Left cardiac atrium (tissue), 4 donors: ENCODE measurements at places on chromosomes 5 and 9.
A peak's percentile ranks its signal among the peaks of the same experiment; 100 is the strongest.

DNA sequence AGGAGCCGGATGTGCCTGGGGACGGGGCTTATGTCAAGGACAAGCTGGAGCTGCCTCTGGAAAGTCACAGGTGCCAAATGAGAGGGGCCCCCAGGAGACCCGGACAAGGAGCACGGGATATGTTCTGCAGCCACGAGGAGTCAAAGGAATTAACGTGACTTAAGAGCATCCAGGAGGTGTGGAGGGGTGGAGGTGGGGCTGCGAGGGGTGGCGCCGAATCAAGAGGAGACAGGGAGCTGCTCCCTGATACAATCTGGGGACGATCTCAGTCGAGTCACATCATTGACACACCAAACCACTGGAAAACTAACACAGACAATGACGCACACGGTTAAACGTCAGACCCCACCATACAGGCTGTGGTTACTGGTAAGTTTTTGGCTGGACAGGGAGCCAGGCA, 10.4 kb downstream of the CCDC127 start:
- no peak for DNase-seq

DNA sequence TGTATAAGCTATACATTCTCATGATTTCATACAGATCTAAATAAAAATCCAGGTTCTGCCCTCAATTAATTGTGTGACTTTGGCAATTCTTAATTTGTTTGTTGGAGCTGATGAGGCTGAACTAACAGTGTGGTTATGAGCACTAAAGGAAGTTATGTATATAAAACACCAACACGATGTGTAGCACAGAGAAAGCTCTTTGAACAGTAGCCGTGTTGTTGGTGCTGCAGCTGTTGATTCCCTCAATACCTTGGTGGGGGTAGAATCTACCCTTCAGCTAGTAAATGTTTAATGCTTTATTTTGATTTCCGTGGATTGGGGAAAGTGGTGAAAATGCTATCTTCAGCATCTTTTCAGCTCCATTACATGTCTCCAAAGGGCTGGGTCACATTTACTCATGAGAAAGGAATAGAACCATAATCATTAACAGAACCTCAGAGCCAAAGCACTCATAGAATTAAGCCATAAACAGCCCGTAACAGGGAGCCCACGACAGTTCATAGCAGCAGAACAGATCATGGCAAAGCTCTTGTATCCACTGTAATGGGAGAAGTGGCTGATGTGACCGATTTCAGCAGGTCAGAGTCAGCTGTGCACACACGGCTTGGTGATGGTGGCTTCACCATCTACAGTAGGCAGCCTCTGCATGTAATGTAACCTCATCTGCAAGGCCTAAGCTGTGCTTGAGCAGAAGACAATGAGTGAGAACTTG, 332.7 kb downstream of the DIRAS2 start:
- DNase-seq: no peak

DNA sequence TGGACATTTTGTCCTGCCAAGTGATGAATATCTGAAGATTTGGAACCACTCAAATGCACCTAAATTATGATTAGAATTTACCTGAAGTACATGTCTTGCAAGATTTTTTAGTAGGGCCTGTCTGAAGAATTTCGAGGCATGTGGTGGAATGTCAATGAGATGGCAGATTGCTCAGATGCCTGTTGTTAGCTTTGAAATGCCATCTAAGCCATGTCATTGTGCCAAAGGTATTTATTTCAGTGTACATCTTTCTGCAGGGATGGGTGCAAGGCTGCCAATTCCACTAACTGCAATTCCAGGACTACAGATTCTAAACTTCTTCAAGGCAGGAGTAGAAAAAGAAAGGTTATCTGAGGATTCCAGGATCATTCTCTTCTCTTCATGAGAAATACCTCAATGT, 9.1 kb upstream of the GNAQ start:
- DNase-seq: no peak

DNA sequence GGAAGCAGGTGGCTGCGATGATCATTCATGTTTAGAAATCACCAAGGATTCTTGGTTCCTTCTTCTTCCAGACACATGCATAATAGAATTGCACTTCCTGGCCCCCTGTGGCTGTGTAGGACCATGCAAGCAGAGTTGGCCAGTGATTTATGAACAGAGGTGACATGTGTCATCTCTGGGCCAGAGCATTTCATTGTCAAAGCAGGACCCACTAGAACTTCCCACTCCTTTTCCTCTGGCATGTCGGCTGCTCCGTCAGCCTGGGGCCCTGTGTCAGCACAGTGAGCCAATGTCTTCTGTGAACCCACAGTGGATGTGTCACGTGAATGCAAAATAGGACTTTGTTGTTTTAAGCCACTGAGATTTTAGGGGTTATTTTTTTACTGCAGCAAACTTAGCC, 59.2 kb downstream of the HSD17B3 start:
- no peak for DNase-seq

DNA sequence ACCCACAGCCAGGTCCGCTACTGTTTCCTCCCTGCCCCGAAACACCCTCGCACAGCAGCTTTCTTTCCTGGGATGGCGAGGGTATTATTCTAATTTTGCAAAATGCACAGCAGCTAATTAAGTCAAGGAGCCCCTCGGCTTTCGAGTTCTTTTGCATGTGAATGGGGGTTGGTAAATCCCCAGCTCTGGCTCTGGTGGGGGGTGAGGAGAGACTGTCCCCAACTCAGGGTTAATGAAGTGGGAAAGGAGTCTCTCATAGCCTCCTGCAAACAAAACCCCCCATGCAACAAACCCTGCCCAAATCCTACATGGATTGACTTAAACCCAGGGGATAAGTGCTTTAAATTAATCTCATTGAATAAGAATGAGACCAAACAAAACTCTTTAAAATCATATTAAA, 8.8 kb downstream of the BARHL1 start:
- DNase-seq: no peak

DNA sequence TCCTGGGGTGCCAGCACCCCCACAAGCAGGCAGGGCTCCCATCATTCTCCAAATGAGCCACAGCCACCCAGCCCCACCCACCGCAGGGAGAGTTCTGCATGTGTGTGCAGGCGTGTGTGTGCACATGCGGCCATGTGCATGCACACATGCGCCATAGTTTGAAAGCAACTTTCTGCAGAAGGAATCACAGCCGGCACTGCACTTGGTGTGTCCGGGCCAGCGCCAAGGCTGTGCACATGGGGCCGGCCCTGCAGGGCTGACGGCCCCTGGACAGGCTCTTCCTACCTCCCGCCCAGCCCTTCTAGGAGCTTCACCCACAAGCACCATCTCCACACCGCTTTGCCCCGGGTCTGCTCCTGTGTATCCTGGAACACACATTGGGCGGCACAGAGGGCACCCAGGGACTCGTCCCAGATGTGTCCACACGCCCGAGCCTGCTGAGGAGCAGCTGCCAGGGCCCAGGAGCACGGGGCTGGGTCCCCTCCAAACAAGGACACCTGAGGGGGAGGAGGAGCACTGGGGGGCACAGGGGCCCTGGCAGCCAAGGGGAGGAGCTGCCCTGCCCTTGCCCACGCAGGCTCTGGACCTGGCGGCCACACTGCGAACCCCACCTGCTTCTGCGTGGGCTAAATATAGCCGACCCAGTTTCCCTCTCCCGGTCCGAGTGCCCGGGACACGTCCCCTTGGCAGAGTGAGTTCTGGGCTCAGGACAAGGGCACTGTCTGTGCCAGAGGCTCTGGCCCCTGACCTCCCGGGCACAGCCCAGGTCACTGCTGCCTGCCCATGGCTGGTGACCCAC, 19.1 kb downstream of the TPPP start:
- DNase-seq: peak; percentile 29

DNA sequence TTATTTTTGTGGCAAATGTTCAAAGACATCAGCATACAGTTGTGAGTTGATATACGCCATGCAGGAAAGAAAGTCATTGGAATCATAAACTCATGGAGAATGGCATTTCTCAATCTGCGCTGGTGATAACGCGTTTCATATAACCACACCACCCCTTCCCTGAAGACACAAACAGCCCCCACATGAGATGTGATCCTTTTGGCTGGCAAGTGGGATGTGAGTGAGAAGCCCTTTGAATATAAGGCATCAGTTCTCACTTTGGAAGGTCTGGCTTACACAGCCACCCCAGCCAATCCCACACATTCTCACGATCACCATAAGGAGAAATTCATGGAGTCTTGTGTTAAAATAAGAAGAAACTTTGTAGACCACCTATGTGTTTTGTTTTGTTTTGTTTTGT, 725.0 kb downstream of the PRELID2 start:
- DNase-seq: no peak

GRCh38 chr5:181020688-181021087, 19.4 kb upstream of the BTNL9 start:
- no peak for DNase-seq

DNA sequence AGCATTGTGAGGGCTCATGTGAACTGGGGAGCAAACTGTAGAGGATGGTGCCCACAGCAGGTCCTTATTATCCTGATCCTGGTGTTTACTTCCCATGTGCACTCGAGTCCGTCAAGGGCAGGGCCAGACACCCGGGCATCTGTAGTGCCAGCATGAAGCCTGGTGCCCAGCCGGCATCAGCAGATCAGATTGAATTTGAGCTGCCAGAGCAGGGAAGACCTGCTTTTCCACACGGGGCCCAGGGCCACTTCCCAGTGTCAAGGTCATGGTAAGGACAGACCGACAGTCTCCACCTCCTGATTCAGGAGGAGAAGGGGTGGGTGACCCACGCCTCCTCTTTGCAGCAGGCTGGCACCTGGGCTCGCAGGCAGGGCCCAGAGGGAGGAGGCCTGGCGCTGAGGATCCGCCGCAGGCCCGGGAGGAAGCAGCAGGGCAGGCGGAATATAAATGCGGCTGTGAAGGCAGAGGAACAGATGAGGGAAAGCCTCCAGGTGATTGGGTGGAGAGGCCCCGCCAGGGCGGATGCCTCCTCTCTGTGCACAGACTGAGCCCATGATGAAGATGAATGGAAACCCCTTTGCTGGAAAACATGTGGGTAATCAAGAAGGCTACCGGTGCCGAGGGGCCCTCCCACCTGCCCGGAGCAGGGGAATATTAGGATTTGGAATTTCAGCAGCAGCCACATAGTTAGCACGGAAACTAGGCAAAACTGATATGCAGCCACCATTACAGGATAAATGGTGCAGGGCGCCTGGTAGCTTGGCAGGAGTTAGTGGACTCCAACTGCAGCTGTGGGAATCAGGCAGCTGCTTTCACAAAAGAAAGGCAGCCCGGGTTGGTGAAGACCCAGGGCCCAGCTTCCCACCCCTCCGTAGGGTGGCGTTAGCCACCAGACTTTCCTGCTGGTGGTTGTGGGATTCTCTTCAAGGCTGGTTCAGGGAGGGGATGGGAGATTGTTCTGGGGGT, 114.9 kb downstream of the GAPVD1 start:
- peak; percentile 14 for DNase-seq

DNA sequence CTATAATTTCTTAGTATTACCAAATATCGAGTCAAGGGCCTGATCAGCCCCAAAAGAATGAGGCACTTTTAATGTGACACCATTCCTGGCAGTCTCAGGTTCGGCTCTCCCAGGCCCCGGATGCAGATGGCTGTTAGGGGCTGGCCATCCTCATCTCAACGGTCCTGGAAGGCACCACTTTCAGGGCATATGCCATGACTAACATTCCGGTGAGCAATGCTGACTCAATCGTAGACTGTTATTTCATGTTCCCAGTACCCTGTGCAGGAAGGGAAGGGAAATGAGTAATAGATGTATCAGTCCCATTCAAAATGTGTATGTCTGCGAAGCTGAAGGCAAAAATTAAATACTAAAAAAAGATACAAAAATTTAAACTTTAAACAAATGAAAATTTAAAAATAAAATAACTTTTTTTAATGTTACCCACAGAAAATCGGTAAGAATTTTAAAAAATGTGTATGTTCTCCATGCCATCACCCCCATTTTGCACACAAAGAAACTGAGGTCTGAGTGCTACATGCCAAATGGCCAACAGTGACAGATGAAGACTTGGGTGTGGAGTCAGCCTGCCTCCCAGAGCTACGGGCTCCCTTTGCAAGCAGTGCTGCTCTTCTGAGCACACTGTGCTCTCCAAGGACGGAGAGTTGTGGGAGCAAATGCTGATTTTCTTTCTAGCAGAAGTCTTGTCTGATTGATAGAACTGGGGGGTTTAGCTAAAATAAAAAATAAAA, 79.0 kb downstream of the GLDC start:
- DNase-seq: peak; percentile 63

GRCh38 chr9:20404192-20404813, 218.0 kb downstream of the MLLT3 start:
- DNase-seq: no peak

DNA sequence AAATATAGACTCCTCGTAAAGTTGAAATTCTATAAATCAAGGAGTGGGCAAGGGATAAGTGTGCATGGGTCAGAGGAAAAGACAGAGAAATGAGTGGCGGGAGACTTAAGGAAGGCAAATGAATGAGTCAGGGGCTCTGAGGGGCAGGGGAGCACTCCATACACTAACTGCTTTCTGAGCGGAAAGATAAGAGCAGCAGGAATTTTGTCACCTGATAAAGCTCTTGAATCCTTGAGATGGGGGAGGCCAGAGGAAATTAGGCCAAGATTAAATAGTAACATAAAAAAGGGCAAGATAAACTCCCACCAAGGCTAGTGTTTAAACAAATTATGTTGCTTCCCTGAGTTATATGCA, 191.0 kb upstream of the S1PR3 start:
- no peak for DNase-seq

DNA sequence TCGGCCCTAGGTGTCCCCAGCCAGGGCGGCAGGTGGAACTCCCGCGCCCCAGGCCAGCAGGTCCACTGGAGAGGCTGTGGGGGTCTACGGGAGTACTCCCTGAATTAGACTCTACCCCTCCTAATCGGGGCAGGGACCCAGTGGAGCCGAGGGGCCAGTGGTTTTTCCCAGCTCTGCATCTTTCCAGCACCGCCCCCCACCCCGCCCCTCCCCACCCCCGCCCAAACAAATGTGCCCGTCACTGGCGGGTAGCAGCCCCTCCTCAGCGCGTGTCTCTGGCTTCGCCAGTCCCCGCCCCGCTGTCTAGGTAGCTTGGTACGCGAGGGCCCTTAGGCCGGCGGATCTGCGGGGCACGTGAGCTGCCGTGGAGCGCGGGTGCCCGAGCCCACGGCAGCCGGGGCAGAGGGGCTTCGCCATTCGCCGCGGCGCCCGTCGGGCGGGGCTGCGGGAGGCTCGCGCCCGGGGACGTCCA, 7.0 kb downstream of the UNC5A start:
- DNase-seq: no peak

- DNase-seq: peak; percentile 67
These were observed 2.8 kb downstream of the RXRA start for GRCh38 chr9:134328841-134329575.

GRCh38 chr5:91033370-91033769, 349.7 kb downstream of the ARRDC3 start:
- no peak for DNase-seq

- DNase-seq: no peak
These were observed 61.7 kb upstream of the PSD2 start for GRCh38 chr5:139733698-139734538.

- no peak for DNase-seq
These were observed 442 bp upstream of the DCTN4 start for GRCh38 chr5:150759334-150759583.
